ENCODE measurements at places on chromosomes 1 and 21.

DNA sequence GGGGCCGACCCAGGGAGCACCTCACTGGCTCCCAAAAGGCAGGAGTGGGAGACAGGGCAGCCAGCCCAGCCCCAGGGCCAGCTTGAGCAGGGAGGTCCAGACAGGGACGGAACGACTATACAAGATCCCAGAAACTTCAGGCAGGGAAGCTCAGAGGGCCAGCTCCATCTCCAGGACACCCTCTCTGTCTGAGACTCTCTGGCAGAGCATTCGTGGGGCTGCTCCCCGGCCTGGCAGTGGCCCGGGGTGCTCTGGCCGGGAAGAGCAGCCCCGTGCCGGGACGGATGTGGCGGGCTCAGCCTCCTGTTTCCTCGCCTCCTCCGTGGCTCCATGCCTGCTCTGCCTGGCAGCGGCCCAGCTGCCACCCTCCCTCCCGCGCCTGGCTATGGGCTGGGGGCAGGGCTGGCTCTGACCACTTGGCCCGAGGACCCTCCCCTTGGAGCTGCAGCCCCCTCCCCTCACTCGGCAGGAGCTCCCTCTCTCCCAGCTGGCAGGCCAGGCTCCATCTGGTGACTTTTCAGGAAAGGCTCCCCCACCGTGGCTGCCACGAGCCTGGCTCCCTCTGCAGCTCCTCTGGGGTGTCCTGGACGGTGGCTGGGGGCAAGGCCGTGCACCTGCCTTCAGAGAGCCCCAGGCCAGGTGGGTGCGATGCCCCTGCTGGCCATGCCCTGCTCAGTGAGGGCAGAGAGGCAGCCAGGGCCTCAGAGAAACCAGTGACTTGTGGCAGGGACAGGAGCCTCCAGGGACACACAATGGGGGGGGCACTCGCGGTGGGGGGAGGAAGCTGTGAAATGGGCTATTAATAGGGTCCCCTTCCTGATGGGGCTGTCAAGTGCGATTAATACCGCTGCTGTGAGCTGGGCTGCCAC, 5.6 kb upstream of the PLCH2 start:
- no peak for DNase-seq

DNA sequence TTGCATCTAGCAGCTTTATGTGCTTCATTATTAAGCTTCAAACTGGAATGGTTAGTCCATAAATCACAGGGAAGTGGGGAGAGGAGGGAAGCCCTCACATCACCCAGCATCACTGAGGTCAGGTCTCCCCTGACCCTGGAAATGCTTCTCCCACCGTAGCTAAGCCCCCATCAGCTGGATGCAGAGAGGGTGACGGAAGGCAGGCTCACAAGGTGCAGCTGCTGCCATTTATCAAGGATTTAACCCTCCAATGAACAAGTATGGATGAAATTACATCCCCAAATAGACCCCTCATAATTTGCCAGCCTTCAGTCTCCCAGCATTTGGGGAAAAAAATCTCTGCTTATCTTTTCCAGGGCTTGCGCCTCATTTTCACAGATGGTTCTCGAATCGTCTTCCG, 60.8 kb downstream of the PGM1 start:
- no peak for DNase-seq

- no peak for DNase-seq
Measured at GRCh38 chr1:62210960-62211359, 16.3 kb downstream of the L1TD1 start.

DNA sequence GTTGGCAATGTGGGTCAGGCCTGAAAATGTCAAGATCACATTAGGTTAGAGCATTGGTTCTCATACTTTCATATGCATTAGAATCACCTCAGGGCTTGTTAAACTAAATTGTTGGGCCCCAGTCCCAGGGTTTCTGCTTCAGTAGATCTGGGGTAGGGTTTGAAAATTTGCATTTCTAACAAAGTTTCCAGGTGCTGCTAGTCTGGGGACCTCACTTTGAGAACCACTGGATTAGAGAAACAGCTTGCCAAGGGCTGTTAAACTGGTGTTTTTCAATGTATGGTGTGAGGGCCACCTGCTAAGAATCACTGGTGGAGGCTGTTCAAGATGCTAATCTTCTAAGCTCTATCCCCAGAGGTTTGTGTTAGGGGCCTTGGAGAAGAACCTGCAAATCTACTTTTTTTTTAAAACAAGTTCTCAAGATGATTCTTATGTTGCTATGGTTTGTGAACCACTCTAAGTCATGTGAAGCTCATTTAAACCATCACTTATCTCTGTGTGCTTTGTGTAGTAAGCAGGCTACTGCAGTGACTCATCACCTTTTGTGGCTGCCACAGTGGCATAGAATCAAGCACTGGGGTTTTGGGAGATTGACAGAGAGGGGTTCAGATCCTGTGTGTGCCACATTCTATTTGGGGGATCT, 152.2 kb downstream of the S1PR1 start:
- no peak for DNase-seq

DNA sequence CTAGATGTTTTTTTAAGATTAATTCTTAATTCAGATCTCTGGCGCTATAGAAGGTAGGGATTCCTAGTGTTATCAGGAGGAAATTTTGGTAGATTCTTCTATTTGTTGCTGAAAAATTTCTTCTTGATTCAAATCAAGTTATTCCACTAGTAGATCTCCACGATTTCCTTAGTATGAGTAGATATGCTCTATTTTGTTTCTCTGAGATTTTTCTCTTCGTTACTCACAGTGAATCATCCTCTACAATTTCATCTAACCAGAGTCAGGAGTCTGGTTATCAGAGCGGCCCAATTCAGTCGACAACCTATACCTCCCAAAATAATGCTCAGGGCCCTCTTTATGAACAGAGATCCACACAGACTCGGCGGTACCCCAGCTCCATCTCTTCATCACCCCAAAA, 18.8 kb upstream of the HAX1 start:
- no peak for DNase-seq

DNA sequence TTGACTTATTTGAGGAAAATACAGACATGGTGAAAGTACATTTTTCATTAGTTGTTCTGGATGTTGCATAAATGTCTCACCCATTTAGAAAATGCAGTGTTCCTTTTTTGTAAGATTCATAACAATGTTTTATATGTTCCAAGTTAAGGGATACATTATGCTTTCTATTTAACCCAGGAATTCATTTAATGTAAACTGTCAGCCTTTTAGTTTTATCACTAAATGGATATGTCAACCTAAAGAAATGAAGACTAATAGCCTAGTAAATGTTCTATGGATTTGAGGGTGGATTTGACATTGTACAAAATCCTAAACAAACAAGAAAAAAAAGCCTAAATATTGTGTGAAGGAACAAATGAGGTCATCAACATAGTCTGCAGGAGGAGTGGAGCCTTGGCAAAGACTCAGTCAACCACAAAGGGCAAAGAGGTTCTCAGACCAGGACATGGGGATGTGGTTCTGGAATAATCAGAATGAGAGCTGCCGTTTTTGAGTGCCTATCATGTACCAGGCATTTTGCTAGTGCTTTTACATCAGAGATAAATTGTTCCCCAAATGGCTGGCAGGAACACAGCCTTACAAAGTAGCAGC, 8.8 kb upstream of the INSL5 start:
- no peak for DNase-seq

DNA sequence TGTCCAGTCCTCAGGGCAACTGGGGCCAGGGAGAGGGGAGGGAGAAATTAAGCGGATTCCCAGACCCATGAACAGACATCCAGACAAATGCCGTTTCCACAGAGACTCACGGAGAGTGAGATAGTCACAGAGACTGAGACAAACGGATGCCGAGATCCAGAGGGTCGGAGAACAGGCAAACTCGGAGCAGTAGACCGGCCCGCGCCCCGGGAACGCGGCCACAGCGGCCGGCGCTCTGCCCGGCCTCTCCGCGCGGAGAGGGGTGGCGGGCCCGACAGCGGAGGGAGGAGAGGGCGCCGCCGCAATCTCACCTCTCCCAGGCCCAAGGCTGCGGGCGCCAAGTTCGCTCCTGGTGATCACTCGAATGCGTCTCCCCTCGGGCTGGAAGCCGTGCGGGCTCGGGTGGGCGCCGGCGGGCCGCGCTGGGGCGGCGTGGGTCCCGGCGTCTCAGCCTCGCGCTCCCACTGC, 831 bp upstream of the FOXD2 start:
- DNase-seq, result no peak

- DNase-seq, result no peak
Measured at GRCh38 chr1:9809100-9809510, 14.7 kb downstream of the CLSTN1 start.

DNA sequence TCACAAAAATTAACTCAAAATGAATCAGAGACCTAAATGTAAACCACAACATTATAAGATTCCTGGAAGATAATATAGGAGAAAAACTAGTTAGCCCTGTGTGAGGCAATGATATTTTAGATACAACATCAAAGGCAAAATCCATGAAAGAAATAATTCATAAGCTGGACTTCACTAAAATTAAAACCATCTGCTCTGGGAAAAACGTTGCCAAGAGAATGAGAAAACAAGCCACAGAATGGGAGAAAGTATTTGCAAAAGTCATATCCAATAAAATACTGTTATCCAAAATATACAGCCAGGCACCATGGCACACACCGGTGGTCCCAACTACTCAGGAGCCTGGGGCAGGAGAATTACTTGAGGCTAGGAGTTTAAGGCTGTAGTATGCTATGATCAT, 70.3 kb downstream of the SYF2 start:
- no peak for DNase-seq

DNA sequence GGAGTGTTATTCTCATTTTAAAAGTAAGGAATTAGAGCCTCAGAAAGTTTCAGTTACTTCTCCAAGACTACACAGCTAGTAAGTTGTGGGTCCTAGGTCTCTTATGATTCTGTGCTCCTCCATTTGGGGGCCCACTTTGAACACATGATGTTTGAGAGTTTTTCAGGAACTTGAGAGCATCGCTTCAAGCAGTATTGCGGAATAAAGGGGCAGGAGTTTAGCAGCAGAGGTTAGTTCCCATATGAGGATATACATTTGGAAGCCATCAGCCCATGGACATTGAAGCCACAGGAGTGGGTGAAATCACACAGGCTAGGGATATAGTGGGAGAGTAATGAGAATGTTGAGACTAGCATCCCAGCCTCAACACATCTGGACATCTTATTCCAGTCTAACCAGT, 143.2 kb downstream of the RASAL2 start:
- DNase-seq, result no peak
